ENCODE measurements at places on chromosomes 7 and 10. TPM values are rescaled to one million over a fixed set of nuclear protein-coding genes. Genes with fewer than 3 reads are reported as not detected.

The CPA2 gene
- total RNA-seq: not detected

The KCND2 gene
- total RNA-seq: not detected

The GCC1 gene
- total RNA-seq: 21.0 TPM

The PAOX gene
- total RNA-seq: 6.0 TPM

DNA sequence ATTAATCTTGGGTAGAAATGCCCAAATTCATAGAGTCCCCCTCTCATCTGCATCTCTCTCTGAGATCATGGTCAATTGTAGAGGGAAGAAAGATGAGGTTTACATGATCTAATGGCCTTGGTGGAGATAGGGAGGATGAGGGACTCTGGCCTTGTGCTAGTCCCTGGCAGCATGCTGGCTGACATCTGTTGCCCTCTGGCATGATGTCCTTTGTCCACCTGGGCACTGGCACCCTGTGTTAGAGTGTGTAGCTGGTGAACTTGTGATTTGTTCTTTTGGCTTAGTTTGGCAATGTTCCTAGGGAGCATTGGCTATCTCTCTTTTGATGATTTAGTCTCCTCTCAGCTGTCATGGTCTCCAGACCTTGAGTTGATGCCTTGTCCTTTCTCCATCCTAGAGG is 103.2 kb downstream of the DYNC1I1 start:
- DNase-seq: no peak

DNA sequence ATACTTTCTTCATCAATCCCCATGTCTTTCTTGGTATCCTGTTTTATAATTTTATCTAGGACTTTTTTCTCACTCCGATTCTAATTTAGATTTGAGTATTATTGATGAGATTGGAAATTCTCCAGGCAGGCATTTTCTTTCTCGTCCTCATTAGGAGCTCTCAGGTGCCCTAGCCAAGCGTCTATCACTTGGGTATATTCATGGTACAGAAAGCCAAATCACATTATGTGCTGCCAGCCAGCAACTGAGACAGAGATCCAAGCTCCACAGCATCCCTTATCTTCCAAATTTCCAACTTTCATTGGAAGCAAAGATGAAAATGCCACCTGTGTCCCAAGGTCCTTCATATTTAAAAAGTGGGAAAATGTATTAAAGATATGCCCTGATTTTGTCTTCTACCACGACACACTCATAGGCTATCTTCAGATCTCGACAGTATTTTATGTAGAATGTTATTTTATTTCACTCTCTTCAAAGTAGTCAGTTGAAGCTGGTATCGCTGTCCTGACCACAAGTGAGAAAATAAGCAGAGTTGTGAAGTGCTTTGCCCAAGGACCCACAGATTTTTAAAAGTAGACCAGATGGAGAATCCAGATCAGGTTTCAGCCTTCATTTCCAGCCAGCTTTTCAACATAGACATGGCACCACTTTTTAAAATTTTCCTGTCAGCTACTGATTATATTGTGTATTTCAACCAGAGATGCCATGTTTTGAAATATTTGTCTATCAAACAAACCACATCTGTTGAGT is 773.4 kb downstream of the CNTNAP2 start:
- no peak for DNase-seq

GRCh38 chr7:17472518-17472917 is 174.1 kb downstream of the AHR start:
- no peak for DNase-seq

DNA sequence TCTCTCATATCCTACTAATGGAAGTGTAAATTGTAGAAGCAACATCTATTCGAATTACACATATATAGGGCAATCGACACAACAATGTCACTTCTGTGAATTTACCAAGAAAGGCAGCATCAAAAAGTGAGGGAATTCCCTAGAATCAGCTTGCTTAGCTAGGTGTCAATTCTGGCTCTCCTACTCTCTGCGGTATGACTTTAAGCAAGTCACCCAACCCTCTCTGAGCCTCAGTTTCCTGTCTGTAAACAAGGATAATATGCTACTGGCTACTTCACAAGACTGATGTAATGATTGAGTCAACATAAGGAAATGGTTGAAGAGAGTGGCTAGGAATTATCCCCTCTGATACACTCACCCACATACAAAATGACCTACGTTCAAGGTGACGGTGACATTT is 19.4 kb downstream of the CCDC6 start:
- DNase-seq: no peak

GRCh38 chr7:82945056-82945455 is 217.6 kb downstream of the PCLO start:
- DNase-seq: no peak

Measured in activated CD8-positive, alpha-beta memory T cell treated with anti-CD3 and anti-CD28 coated beads, Interleukin-2, amount 10 ng/mL, durations not matched to agents 7 days and 5 days (primary cell).